Stimulated activated CD4-positive, alpha-beta T cell treated with anti-CD3 and anti-CD28 coated beads, TNF-alpha, amount 100 ng/mL, for 48 hours (primary cell): ENCODE measurements at places on chromosomes 6 and 20.

DNA sequence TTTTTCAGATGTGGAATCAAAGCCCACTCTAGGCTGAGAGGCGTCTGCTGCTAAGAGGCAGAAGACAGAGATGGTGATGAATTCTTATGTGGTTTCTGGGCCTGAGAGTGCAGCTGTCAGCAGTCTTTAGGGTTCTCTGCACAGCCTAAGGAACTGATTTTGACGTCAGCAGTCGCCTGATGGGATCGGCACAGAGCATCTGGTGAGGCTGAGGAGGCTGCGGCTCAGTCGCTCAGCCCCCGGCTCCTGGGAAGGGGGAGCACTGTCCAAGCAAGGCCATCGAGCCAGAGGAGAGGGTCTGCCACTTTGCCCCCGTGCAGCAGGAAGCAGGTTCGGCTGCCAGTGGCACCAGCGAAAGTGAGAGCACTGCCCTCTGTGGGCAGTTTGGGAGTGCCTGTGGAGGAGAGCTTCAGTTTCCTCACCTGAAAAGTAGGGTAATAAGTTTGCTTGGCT lies 92.5 kb downstream of the TCP11 start:
- no peak for DNase-seq

- no peak for DNase-seq
Measured at GRCh38 chr20:20085071-20085470, 32.7 kb downstream of the CFAP61 start.

DNA sequence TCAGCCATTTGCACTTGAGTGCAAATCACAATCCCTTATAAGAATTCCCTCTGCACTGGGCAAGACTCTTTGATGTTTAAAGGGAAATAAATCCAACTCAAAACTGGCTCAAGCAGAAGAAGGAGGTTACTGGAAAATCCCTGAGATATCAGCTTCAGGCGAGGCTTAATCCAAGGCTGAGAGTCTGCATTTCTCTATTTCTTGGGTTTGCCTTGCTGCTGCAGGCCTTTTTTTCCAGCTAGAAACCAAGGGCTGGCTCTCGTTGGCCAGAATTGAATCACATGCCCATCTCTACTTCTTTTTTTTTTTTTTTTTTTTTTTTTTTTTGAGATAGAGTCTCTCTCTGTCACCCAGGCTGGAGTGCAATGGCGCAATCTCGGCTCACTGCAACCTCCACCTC lies 11.7 kb downstream of the HCK start:
- DNase-seq = no peak

- no peak for DNase-seq
Measured at GRCh38 chr20:60228255-60228654, 270.0 kb downstream of the CDH26 start.

GRCh38 chr20:58619864-58620431 lies 31.1 kb upstream of the STX16 start:
- no peak for DNase-seq

DNA sequence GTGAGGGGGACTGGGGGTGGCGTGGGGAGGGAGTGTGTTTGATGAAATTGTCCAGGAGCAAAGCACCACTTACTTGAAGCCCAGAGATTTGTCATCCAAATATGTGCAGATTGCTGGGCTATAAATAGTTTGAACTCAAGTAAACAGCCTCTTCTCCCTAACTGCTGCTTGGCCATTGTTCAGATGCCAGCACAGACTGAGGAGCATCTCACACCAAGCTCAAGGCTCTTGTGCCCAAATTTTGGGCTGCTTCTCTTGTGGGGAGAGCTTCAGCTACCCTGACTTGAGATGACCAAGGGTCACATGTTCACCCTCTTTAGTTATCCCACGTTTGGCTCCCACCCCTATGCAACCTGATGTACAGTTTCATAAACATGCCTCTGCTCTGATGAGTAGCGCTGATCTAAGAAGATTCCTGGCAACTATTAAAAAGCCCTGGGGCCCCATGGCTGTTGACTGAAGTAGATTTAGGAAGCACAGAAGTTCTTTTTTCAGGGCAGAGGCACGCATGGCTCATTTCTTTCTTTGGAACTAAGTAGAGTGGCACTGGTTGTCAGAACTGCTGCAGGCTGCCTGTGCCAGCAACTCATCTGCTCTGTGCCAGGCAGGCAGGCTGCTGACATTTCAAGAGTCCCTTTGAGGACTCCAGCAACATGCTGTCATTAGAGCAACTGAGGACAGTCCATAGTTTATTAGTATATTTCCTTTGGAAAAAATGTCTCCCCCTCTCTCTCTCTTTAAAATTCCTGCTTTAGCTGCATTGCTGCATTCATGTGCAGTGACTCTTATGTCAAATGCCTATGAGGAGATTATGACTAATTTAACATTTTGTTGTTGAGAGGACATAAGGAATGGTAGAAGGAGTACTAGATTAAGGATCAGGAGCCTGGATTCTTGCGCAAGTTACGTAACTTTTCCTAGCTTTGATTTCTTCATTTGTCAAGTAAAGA lies 9.6 kb upstream of the PKIG start:
- DNase-seq = no peak

DNA sequence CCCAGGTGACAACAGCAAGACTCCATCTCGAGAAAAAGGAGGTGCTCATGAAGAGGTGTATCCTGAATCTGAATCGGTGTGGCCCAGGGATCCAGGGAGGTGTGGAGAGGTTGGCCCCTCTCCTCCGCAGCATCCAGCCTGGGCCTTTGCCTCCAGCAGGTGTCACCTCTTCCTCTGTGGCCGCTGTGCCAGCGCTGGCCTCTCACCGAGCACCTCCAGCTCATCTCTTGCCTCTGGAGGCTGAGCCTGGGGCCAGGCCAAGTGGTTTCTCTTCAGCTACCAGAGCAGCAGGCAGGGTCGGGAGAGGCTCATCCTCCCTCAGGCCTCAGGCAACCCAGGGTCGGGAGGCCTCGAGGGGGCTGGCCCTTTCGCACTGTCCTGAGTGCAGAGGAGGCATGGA lies 1.2 kb upstream of the COL20A1 start:
- DNase-seq = no peak

GRCh38 chr6:116144605-116145004 lies 18.7 kb upstream of the COL10A1 start:
- no peak for DNase-seq

DNA sequence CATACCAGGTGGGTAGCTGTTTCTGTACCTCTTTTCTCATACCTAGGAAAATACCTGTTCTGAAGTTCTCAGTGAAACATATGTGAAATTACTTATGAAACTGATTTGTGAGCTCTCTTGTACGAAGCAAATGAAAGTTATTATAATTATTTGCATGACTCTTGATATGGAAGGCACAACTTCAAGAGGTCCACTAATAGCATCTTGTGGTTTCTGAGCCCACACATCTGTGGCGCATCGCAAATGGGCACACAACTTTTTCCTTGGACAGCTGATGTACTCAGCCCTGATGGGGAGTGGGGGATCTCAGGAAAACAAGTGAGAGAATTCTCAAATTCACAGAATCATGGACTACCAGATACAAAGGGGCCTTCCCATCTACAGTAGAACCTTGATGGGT lies 432.3 kb downstream of the CD83 start:
- DNase-seq = no peak

GRCh38 chr6:7762760-7763159 lies 36.9 kb downstream of the BMP6 start:
- no peak for DNase-seq

GRCh38 chr20:25299806-25300205 lies 51.9 kb downstream of the PYGB start:
- DNase-seq = no peak

GRCh38 chr6:133243723-133244305 lies 2.7 kb downstream of the EYA4 start:
- DNase-seq = no peak

DNA sequence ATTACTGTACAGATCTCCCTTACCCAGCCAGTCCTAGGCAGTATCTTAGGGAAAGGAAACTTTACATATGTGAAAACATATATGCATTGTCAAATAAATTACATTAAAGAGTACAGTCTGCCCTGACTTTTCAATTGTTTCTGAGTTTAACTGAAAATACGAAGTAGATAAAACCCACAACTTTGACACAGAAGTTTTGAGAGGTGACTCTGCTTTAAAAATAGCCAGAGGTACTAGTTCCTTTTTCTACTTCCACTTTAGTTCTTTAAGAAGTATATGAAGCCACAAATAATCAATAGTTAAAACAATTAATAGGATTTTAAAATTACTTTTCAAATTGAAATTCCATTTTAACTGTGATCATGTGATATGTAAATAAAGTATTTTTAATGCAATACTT lies 62.9 kb downstream of the BMP5 start:
- no peak for DNase-seq

GRCh38 chr20:24443436-24443835 lies 26.0 kb upstream of the SYNDIG1 start:
- no peak for DNase-seq

- no peak for DNase-seq
Measured at GRCh38 chr20:58718121-58718563, 25.5 kb downstream of the NPEPL1 start.

DNA sequence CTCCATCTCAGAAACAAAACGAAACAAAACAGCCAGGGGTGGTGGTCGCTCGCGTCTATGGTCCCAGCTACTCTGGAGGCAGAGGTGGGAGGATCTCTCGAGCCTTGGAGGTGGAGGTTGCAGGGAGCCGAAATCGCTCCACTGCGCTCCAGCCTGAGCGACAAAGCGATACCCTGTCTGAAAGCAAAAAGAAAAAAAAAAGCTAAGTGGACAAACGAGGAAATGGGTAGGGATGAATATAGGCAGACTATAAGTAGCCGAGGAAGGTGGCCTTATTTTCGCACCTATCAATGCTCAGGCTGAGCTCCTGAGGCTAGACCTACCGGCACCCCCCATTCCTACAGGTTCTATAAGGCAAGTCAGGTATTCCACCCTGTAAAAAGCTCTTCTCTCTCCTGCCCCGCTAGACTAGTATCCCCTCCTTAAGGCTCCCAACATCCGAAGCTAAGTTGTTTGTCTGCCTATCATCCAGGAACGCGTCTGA lies 650 bp upstream of the CASP8AP2 start:
- DNase-seq = no peak

- no peak for DNase-seq
Measured at GRCh38 chr20:50663095-50663821, 28.1 kb downstream of the RIPOR3 start.

- DNase-seq = no peak
Measured at GRCh38 chr6:3297909-3298308, 39.2 kb downstream of the PSMG4 start.

- no peak for DNase-seq
Measured at GRCh38 chr6:28985462-28986164, 19.5 kb downstream of the ZNF311 start.

GRCh38 chr20:42996141-42996540 lies 193.6 kb downstream of the PTPRT start:
- no peak for DNase-seq

- no peak for DNase-seq
Measured at GRCh38 chr20:57392512-57393271, 1.5 kb downstream of the RBM38 start.

GRCh38 chr6:150987855-150988464 lies 122.5 kb downstream of the MTHFD1L start:
- no peak for DNase-seq

DNA sequence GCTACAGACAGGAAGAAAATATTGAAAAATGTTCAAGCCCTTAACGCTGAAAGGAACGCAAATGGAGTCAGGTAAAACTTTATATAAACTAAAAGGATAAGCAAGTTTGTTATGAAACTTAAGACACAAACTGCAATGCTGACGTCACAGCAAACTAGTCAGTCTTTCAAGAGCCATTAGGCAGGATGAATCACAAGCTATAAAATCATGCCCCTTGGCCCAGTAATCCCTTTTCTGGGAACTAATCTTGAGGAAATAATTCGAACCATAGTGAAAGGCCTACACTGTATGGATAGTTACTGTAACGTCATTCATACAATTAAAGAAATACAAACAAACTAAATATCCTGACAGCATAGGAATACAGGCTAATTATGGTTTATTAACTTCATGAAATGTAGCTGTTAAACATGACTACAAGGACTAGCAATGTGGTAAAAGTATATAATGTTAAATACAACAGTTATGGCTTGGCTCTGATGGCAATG lies 42.7 kb upstream of the HINT3 start:
- DNase-seq = no peak

DNA sequence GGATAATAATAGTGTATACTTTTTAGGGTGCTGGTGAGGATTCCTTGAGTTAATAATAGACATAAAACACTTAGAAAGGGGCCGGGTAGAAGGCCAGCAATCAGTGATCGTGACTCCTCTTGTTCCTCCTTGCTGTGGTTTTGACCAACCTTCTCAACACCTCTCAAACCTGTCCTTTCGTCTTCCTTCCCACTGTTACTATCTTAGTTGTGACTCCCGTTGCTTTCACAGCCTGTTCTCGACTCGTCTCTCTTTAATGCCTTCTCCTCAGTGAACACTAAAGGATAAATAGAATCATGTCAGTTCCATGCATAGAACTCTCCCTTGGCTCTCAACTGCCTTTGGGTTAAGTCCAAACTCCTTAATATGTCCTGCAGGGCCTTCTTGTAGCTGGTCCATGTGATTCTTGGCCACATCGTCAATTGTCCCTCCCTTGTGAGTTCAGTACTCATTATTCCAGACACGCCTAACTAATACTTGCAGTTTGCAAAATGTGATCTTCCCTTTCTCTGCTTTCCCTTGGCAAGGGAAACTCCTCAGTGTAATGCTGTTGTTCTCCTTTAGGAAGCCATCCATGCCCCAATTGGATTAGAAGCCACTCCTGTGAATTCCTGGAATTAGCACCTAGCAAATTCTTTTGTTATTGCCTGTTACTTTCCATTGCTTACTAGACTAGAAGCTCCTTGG lies 164.9 kb downstream of the UTRN start:
- DNase-seq = no peak

GRCh38 chr20:58389324-58389967 lies 417 bp downstream of the VAPB start:
- DNase-seq = no peak

- DNase-seq = no peak
Measured at GRCh38 chr6:33817489-33817888, 13.7 kb upstream of the MLN start.

DNA sequence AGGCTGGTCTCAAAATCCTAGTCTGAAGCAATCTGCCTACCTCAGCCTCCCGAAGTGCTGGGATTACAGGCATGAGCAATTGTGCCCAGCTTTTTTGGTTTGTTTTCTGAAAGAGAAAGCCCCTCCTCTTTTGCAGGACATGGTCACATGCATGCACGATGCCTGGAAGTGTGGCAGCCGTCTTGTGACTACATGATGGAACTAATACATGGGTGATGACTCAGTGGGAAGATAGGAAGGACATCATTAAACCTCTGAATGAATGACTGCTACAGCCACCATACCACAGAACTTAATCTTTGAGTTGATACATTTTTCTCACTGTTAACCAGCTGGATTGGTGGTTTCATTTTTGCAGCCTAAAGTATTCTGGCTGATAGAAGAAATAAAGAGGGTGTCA lies 13.4 kb upstream of the CTNNBL1 start:
- no peak for DNase-seq

DNA sequence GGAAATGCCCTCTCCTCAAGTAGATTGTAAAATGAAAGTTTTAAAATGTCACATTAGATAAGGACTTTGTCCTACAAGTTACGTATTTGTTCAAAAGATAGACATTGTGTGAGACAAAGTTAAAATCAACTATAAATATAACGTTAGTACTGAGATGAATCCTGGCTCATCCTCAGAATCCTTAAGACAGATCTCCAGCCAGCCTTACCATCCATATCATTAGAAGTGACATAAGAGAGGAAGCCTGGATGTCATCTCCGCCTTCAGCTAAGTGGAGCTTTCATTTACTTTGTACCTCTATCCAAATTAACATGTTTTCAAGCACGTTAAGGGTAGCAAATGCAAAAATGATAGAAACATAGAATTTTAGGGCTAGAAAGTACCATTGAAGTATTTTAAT lies 59.1 kb downstream of the SCAF8 start:
- no peak for DNase-seq
